Stimulated activated CD4-positive, alpha-beta T cell treated with anti-CD3 and anti-CD28 coated beads, Interleukin-1b, Interleukin-23, amount 100 ng/mL, for 1 hour (primary cell): ENCODE measurements at places on chromosomes 6 and 20.

GRCh38 chr20:22578221-22579118 lies 5.9 kb downstream of the FOXA2 start:
- DNase-seq = no peak

GRCh38 chr20:56945057-56945456 lies 316.0 kb downstream of the TFAP2C start:
- DNase-seq = no peak

DNA sequence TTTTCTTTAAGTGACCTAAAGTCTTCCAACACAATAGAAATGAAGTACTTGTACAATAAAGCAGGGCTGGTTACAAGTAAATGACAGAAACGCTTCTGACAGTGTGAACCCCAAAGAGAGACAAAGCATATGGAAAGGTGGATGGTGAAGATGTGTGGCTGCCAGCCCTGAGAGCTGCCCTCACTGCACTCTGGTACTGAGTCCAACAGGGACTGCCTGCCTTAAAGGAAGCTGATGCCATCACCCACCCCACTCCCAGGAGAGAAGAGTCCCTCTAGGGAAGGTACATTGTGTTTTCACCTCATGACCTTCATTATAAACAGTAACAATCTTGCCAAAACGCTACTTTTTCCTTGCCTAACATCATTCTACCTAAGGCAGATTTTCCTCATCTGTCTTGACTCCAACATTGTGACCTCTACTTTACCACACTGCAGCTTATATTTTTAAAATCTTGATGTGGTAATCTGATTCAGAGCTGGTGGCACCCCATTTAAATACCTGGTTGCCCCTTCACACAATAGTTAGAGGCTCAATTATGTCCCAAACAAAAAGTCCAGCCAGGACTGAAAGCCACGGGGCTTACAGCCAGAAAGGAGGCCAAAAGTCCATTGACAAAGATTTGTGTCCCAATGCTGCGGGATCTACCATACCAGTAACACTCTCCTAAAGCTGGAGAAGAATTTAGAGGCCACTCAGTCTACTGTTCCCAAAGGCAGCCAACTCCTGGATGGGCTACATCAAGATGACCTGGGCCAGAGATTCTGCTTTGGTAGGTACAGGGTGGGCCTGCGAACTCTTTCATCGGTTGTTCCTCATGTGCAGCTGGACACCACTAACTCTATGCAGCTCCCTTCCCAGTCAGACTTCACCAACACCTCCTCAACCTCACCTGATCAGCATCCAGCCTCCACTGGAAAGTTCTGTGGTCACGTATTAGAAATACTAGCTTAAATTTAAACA lies 4.4 kb downstream of the APMAP start:
- no peak for DNase-seq

DNA sequence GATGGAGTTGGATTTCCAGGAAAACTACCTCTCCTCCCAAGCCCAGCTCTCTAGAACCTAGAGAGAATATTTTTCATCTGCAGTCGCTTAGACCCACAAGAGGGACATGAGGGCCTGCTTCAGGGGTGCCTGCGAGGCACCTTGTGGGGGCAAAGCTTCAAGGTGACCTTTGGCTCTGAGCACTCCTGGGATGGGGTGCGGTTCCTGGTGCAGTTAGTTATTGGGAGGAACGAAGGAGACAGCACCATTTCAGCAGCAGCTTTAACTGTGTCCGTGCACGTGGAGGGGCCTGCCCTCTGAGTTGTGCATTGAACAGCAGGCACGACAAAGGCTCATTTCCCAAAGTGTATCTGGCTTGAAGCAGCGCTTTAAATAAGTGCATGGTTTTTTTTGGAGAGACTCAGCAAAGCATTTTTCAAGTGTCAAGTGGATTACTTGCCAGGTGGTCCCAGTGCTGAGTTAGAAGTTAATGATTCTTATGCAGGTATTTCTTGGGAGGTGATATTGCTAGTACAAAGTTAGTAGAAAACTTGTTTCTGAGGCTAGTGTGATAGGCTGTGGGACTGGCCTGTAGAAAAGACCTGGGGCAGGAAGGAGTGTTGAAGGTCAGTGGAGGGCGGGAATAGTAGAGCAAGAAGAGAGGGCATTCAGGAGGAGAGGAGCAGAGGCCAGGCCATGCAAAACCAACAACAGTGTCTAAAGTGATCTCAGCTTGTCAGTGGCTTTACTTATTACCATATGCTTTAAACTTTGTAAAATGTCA lies 3.8 kb downstream of the IGF2R start:
- no peak for DNase-seq

- DNase-seq = no peak
These were observed 40.2 kb downstream of the INSM1 start for GRCh38 chr20:20407891-20408805.

GRCh38 chr20:53176134-53176533 lies 204.0 kb downstream of the TSHZ2 start:
- no peak for DNase-seq

DNA sequence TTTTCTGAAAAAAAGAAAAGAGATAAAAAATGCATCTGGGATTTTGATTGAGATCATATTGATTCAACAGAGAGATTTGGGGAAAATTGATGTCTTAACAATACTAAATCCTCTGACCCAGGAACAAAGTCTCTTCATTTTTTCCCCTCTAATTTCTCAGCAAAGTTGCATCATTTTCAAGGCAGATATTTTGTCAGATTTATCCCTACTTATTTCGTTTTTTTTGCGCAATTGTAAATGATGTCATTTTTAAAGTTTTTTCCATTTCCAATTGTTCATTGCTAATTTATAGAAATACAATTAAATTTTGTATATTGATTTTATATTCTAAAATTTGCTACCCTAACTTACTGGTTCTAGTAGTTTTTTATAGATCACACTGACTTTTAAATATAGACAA lies 97.7 kb upstream of the TMEM170B start:
- DNase-seq = no peak

- DNase-seq = no peak
These were observed 13.5 kb downstream of the PFDN4 start for GRCh38 chr20:54221353-54221752.

GRCh38 chr20:1561350-1561749 lies 3.8 kb upstream of the SIRPD start:
- no peak for DNase-seq

DNA sequence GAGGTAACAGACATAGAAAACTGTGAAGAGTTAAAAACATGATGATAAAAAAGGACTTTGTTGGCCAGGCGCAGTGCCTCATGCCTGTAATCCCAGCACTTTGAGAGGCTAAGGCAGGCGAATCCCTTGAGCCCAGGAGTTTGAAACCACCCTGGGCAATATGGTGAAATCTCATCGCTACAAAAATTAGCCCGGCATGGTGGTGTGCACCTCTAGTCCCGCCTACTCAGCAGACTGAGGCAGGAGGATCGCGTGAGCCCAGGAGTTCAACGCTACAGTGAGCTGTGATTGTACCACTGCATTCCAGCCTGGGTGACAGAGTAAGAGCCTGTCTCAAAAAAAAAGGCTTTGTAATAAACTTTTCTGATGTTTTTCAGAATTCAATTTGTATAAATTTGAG lies 60.1 kb downstream of the GFOD1 start:
- no peak for DNase-seq

- DNase-seq = peak; percentile 7
These were observed 582 bp downstream of the SNRPB start for GRCh38 chr20:2469991-2470422.
